ENCODE measurements at places on chromosomes 3 and 15.
A peak's percentile ranks its signal among the peaks of the same experiment; 100 is the strongest.

DNA sequence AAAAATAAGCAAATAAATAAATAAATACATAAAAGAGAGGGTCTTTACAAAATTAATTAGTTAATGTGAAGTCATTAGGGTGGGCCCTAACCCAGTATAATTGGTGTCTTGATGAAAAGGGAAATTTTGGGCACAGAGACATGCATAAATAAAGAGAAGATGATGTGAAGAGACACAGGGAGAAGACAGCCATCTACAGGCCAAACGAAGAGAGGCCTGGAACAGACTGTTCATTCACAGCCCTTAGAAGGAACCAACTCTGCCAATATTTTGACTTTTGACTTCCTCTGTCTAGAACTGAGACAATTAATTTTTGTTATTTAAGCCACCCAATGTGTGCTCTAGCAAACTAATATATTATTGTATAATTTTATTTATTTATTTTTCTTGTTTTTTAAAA, 29.6 kb upstream of the SELENOK start:
- no peak for DNase-seq

DNA sequence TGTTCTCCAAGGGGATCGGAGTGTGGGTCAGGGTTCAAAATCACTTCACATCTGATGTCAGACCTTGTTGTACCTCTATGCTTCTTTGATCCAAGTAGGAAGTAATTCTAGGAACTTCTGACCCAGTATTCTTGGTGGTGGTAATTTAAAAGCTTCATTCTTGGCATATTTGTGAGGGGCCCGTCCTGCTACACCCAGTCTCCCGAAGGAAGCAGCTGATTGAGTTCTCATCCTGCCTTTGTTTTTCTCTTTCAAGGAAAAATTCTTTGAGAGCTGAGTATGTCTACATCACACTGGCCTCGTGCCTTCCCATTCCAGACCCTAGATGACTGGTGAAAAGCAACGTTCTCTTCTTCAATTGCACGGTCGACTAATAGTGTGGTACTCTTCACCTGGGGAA, 234.4 kb upstream of the TPRG1 start:
- DNase-seq, result no peak

- DNase-seq, result no peak
These were observed 478.3 kb upstream of the PPP2R3A start for GRCh38 chr3:135487261-135487660.

DNA sequence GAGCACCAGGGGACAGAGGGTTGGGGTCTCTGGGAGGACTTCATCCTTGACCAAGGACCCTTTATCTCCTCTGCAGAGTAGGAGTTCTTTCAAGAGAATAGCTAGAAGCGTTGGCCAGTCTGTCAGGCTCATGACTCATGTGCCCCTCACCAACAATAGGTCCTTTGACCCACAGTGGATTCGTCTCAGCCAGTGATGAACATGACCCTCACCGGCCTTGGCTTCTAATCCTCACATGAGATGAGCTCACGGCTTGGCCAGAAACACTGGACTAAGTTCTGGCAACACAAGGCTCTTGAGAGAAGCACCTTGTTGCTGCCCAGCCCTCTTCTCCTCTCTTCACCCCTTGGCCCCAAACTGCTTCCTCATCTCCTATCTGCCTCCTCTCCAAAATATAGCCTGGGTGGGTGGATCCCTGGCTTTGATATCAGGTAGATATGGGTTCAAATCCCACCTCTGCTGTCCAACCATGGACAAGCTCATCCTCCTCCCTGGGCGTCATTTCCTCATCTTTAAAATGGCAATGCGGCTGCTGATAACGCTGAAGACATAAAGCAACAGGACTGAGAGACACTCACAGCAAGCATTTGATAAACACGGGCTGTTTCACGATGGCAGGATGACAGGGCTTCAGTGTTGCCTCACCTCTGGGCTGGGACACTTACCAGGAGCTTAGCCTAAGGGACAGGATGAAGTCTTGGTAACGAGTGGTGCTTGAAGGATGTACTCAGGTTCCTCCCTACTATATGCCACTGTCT, 446.7 kb upstream of the PROK2 start:
- DNase-seq, result no peak

DNA sequence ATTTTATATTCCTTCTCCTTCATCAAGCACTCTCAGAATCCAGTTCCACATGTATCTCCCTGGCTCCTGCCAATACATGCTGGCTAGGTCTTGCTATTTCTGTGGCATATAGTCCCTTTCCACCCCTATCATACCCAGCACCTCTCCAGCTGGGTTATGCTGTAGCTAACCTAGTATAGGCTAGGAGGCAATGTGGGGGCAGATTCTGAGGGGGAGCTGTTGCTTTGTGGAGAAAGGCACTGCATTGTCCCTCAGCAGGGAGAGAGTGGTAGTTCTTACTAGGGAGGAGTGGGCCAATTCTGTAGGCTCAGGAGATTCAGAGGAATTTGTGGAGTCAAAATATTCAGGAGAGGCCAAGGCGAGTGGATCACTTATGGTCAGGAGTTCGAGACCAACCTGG, 39.4 kb upstream of the UBL7 start:
- DNase-seq, result no peak

DNA sequence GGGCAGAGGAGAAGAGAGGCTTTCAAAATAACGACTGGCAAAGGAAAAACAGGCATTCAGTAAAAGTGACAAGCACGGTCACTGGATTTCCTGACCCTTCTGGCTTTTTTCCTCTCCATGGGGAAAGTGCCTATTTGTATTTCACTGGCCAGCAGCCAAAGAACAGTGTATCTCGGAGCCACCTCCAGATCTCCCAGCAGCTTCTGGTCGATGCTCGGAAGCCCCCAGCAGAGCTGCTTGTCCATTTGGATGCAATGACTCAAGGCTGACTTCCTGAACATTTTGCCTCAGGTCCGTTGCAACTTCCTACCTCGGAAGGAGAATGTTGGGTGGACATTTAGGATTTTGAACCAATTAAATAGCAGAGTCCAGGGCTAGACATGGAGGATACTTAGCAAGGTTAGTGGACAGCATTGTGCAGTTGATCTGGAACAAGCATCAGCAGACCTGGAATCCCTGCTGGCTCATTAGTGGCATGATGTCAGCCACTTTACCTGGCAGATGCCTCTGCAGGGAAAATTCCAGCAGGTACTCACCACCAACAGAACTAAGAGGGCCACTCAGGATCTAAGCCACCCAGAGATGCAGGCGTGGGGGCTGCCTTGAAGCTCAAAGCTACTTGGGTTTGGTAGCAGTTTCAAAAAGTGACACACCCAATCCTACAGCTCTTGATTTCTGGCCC, 1.1 kb downstream of the FAM107A start:
- DNase-seq, result no peak

- no peak for DNase-seq
These were observed 202.8 kb downstream of the TP63 start for GRCh38 chr3:189833996-189834395.

DNA sequence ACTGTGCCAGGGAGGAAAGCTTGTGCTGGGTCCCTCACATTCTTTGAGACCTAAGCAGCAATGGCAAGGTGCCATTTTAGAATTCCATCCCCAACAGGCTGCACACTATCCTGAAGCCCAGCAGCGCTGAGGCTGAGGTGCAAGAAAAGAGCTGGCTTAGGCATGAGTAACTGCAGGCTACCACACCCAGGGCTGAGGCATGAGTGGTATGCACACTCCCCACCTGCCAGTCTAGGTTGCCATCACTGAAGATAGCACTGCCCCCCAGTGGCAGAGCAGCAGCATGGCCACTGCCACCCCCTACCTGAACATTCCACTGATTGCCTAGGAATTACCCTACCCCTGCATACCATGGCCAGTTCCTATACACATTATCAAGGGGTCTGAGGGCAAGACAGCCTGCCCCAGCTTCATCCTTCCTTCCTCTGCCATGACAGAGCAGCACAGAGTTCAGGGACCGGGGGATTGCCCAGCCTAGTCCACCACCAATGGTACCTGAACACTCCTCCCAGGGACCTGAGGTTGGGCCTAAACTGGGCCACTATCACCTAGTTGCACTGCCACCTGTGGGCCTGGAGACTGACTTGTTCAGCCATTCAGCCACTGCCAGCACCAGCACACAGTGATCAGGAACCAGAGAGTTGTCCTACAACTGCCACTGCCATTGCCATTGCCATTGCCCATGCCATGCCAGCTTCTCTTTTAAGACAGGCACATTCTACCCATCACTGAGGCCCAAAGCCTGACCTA, 129.8 kb downstream of the SATB1 start:
- no peak for DNase-seq

- DNase-seq, result no peak
These were observed 176.5 kb upstream of the LYSMD4 start for GRCh38 chr15:99909592-99910295.

- no peak for DNase-seq
These were observed 23.2 kb downstream of the SENP8 start for GRCh38 chr15:72141171-72142084.

DNA sequence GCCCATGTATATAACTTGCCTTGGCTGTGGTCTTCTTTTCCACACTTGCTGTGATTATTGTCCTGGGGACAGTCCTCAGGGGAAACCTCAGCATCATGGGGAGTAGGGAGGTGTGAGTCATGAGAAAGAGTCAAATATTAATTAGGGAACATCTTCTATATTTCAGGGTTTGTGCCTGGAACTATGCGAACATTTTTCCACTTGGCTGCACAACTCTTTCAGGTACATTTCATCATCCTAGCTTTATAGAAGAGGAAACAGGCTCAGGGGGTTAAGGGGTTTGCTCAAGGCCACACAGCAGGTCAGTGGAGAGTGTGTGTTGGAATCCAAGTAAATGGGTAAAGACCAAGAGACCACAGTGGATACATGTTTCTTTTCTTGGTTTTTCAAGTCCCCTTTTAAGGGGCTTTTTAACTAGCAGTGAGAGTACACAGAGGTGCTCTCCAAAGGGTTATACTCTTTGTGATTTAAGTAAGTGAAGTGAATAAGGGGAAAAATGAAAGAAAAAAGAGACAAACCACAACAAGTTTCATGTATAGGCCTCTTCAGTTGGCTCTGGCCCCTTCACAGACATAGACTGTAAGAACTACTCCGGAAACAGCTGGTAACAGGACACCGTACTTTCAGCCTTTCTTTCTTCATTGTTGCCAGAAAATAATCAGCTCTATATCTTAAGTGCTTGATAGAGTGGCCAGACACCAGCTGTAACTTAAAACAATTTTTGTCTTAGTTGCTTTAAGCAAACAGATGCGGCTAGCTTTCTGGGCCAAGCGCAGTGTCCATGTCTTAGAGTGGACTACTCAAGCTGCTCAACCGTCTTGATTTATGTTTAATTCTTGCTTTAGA, 64.6 kb downstream of the EEFSEC start:
- no peak for DNase-seq

- no peak for DNase-seq
These were observed 14.4 kb downstream of the THOC7 start for GRCh38 chr3:63849175-63849574.

DNA sequence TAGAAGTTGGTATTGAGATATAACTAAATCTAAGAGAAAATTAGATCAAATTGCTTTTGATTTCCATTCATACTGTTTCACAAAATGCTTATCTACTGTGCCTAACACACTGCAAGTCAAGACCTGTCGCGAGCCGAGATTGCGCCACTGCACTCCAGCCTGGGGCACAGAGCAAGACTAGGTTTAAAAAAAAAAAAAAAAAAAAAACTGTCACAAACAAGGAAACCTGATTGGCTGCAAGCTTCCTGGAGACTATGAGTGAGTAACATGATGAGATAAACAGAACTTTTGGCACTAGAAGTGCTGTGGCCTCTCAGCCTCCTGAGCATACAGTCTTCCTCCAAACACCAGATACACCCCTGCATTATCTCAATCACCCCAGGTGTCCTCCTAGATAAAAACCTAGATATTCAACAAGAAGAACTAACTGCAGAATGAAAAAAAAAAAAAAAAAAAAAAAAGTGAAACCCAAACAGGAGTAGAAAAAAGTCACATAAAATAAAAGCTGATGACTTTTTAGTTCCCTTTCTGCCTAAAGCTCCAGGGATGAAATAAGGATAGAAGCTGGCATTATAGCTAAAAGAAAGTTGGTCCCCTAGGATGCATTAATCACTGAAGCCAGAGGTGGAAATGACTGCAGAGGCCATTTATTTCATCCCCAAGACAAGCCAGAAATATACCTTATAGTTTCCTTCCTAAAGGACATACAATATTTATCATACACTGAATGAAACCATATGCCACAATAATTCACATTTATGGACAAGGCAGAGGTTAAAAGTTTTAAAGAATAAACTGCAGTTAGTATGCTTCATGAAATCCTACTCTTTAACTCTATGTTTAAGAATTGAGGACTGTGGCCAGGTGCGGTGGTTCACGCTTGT, 82.4 kb downstream of the P3H2 start:
- peak; percentile 69 for DNase-seq

DNA sequence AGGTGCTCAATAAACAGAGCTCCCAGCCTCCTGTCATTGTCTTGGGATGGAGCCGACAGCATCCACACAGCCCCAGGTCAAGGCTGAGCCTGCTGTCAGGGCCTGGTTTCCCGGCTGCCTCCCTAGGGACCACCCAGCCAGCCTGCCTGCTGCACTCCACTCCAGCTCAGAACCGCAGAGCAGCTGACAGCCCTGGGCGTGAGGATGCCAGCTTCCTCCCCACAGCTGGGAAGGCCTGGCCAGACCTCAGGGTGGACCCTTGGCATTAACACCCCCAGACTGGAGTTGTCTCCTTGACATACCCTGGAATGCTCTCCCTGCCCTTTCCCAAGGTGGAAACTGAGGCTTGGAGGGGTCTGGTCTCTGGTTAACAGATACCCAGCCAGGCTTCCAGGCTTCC, 112.0 kb downstream of the WNT7A start:
- no peak for DNase-seq

DNA sequence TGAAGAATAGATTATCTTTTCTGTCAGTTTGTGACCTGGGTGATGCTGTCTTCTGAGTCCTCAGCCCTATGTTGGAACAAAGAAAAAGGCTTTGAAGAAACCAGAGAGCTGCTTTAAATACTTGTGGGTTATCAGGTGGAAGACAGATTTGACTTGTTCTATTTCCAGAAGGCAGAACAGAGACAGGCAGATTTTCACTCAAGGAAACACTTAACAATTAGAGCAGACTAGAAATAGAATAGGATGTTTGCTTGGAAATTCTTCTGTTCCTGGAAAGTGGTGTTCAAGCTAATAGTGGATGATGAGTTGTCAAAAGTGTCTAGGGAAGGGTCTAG, 219.4 kb downstream of the UBE2E2 start:
- no peak for DNase-seq

- DNase-seq, result no peak
These were observed 246.0 kb upstream of the NAALADL2 start for GRCh38 chr3:174613173-174613572.

GRCh38 chr3:158711886-158712285, 20.4 kb downstream of the RARRES1 start:
- DNase-seq, result no peak

GRCh38 chr15:89378296-89379151, 43.9 kb upstream of the POLG start:
- DNase-seq, result no peak

- no peak for DNase-seq
These were observed 5.8 kb upstream of the RYR3 start for GRCh38 chr15:33304924-33305323.

- DNase-seq, result no peak
These were observed 94.9 kb downstream of the ANO10 start for GRCh38 chr3:43526956-43527355.

- DNase-seq, result no peak
These were observed 1.8 kb downstream of the PSTPIP1 start for GRCh38 chr15:76996526-76997401.
